ENCODE measurements at places on chromosomes 16 and 17.
A peak's percentile ranks its signal among the peaks of the same experiment; 100 is the strongest.

GRCh38 chr17:47275245-47275984 is 21.8 kb downstream of the ITGB3 start:
- DNase-seq = no peak

- no peak for DNase-seq
Measured at GRCh38 chr17:67829331-67829730, 4.0 kb downstream of the BPTF start.

GRCh38 chr17:39359994-39360393 is 41.4 kb downstream of the FBXL20 start:
- DNase-seq = no peak

DNA sequence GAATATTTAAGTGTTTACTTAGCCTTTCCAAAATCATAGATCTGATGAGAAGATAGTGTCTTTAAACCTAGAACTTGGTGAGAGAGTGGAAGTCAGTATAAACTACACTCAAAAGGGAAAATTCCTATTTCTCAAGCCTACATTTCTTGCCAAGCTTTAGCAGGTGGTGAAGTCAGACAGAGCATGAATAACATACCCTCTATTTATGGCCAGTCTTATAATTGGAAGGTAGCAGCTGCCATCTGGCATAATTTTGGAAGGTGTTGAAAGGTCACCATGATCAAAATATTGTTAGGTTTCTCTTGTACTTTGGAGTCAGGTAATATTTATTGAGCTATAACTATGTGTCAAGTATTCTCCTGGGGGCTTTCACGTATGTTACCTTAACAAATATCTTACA is 729.3 kb upstream of the KIF2B start:
- DNase-seq = no peak

DNA sequence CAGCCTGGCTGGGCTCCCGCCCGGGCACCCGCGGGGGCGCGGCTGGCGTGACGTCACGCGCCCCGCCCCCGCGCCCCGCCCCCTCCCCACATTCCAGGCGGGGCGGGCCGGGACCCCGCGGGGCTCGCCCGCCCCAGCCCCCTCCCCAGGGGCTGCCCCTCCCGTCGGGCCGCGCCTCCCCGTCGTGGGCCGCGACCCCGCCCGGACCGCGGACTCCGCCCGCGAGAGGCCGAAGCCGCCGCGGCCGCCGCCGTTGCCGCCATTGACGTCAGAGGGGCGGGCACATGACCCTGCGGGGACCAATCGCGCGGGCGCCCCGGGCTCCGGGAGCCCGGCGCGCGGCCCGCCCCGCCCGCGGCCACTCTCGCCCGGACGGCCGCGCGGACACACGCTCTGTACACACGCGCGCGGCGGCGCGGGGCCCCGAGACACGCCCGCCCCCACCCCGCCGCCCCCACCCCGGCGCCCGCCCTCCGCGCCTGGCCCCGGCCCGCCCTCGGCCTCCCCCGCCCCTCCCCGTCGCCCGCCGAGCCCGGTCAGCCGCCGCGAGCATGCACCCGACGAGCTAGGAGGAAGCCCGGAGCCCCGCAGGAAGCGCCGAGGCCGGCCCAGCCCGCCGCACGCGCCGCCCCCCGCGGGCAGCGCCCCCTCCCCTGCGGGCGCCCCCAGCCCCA is at the start of gene CMIP:
Gene CMIP (plus strand): TSS at position 361 of the 674 bp plus-strand sequence.
- peak; percentile 76 for DNase-seq

GRCh38 chr16:52812678-52813556 is 239.8 kb downstream of the CHD9NB start:
- DNase-seq = no peak

GRCh38 chr17:17352836-17353624 is 49.9 kb downstream of the NT5M start:
- no peak for DNase-seq

DNA sequence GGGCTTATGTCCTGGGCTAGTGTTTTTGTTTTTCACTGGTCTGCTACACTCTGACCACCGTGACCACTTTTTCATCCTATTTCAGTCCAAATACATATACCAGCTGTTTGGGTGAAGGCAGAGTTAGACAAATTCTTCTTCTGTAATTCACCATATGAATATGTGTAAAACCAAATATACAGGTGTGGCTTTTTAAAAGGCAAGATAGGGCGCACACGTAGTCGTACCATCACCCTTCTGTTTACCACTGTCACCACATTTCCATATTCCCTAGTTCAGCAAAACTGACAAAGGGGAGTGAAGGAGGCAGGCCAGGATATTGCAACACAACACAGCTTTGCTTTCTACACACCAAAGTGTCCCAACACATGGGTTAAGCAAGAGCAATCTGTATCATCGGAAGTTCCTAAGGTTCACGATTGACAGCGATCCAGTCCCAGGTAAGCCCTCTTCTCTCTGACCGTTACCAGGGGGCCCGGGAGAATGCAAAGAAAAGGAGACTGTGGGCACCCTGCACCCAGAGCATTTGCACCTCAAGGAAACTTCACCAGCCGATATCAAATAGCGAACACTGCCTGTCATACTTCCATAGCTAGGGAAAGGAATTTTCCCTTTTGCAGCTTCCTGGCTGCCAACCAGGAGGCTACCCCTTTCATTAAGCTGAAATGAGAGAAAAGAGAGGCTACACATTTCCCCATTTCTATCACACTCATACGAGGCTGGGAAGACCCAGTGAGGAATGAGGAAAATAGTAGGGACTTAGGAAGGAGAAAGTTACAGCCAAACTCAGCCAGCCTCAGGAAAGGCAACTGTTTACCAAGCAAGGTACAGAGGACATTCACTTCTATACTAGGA is 23.1 kb downstream of the CREBBP start:
- DNase-seq = no peak

GRCh38 chr16:972316-973002 is 1.7 kb upstream of the LMF1 start:
- DNase-seq = peak; percentile 96

DNA sequence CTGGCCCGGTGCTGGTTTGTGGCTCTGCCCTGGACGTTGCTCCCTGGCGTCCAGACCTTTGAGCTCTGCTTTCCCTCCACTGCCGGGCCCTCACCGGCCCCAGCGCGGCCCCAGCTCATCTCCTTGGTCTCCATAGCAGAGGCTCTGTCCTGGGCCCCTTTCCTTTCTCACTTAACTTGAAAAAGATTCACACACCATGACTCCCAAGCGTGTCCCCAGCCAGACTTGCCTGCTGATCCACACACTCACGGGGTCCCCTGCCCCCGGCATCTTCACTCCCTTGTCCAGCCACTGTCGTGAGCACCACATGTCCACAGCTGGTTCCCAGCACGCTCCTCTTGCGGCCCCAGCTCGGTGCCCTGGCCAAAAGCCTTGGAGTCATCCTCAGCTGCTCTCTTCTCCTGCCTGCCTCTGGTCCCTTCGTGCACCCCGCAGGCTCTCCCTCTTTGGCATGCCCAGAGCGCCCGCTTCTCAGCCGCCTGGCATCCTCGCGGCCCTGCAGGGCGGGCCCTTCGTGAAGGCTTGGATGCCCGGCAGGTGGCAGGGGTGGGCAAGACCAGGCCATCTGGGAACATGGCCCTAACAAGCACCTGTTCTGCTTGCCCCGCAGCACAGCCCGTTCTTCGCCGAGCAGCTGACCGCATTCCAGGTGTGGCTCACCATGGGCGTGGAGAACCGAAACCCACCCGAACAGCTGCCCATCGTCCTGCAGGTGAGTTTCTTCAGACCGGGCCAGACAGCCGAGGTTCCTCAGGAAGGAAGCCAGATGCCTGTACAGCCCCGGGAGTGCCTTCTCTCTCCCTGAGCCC is 145.6 kb upstream of the CHMP6 start:
- no peak for DNase-seq

DNA sequence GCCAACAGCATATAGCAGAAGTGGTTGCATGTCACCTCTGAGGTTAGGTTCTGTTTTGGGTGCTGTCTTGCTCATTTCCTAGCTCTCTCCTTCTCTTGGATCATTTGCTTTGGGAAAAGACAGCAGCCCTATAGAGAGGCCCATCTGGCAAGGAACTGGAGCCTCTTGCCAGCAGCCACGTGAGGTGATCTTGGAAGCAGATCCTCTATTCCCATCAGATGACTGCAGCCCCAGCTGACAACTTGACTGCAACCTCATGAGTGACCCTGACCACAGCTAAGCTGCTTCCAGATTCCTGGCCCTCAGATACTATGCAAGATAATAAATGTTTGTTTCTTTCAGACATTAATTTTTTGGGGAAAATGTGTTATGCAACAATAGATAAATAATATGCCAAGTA is 213.3 kb upstream of the HS3ST4 start:
- no peak for DNase-seq

DNA sequence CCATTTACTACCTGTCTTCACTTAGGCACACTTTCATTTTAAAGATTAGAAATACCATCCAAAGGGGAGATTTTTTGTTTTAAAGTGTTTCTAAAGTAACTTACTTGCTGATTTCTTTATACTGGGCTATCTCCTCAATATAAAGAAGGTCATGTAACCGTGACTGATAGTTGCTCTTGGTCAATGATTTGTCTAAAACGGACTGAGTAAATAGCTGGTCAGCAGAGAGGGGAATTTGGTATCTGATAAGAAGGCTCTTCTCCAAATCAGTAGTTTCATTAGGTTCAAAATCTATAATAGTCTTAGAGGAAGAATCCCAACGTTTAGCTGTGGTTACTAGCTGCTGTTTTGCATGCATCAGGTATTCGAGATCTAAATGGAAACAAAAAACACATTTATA is 66.4 kb downstream of the HELZ start:
- DNase-seq = no peak

DNA sequence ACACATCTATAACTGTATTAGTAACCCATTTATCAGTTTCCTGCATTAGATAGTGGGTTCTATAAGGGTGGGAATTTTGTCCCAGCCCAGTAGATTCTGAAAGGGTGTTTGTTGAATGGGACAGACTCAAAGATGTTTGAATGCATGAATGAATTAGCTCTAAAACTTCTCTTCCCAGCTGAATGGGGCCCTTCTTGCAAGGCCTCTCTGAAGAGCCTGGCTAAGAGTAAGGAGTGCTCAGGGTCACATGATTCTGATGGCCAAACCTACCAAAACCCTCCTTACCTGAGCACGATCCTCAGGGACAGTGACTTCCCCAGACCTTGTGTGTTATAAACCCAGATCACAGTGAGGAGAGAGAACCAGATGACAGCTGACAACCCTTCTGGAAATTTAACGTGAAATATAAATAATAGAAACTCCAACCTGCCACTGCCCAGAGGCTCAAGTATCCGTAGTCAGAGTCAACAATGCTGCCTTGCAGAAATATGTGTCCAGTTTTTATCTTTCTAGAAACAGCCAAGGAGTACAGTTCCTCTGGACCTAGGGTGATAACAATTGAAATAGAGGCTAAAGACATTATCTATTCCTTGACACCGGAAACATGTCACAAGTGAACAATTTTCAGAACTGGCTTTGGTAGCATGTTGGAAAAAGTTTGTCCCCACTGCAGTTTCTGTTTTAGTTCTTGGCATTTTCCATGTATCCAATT is 268.9 kb upstream of the MAF start:
- DNase-seq = no peak

- DNase-seq = no peak
Measured at GRCh38 chr16:51049276-51049675, 101.8 kb downstream of the SALL1 start.

All from head of caudate nucleus (tissue), 42 donors.